ENCODE measurements at places on chromosomes 12 and 14. TPM values are rescaled to one million over a fixed set of nuclear protein-coding genes. Genes with fewer than 3 reads are reported as not detected.

- DNase-seq, result no peak
These were observed 124.0 kb downstream of the SPTSSA start for GRCh38 chr14:34338056-34338455.

DNA sequence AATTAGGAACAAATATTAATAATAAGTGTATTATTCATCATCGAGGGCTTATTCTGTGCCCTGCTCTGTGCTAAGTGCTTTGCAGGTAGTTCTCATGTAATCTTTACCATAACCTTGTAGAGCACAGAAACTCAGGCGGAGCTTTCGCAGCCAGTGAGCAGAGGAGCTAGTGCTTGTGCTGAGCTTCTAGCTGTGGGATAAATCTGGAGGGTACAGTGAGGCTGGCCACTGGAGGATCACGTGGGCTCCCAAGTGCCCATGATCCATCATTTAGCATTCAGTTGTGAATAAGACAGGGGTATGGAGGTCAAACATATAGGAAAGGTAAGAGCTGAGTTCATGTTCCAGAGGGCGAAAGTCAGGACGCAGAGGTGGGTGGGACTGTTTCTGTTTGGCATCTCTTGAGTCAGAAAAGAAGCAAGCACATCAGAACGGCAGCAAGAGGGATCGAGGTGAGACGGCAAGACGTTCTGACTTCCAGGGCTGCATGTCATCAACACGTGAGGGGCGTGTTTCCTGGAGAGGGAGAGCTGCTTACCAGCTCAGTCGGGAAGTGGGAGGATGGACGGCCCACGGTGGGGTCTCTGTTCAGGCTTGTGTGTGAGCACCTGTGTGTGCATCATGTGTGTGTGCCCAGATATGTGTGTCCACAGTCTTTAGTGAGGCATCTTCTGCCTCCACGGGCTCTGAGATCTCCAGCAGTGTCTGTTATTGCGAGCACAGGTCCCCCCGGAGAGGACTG, 16.8 kb upstream of the KRT80 start:
- no peak for DNase-seq

The GALNT8 gene
- total RNA-seq, result not detected

GRCh38 chr12:3107954-3108353, 30.8 kb downstream of the TSPAN9 start:
- DNase-seq, result peak; percentile 52

The FBLN5 gene
- total RNA-seq, result not detected

The ADAMTS20 gene
- not detected for total RNA-seq

The CARMIL3 gene
- total RNA-seq, result not detected

- peak; percentile 71 for DNase-seq
These were observed 86.5 kb upstream of the CEP83 start for GRCh38 chr12:94545935-94546771.

The KCNH3 gene
- 0.05 TPM for total RNA-seq

DNA sequence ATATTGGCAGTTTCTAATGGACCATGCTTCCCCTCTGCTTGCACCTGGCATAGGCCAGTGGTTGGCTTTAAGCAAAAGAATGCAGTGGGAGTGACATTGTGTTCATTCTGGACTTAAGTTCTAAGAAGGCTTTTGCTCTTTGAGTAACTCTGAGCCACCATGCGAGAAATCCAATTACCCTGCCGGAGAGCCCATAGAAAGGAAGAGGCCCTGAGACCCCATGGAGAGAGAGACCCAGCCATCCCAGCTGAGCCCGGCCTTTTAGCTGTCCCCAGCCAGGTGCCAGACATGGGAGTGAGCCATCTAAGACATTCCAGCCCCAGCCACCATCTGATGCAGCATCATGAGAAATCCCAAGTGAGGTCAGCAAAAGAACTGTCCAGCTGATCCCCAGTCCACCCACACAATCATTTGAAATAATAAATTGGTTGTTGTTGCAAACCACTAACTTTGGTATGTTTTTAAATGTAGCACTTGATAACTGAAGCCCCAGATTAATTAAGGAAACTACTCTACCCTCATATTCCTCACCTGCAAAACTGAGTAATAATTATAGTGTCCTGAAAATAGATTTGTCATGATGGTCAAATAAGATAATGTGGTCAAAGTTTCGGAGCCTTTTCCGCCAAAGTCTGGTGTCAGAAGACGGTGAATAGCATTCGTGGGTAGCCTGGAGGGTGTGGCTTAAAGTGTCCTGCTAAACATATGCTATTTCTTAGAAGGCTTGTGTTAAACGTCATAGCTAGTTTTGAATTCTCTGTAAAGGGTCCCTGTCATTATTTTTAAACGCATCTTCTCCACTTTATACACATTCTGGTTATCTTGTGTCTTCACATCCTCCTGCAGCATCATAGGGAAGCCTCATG, 166.6 kb upstream of the PELI2 start:
- DNase-seq, result no peak

GRCh38 chr12:4564818-4565217, 2.8 kb downstream of the DYRK4 start:
- DNase-seq, result no peak

The HIF1A gene
- total RNA-seq, result 404 TPM

GRCh38 chr12:47820631-47821345, 1.1 kb upstream of the HDAC7 start:
- peak; percentile 97 for DNase-seq

The ASCL1 gene
- not detected for total RNA-seq

The LARP4 gene
- 21.1 TPM for total RNA-seq

The NEMP1 gene
- total RNA-seq, result 30.3 TPM
